Caki2 (cell line): ENCODE measurements at places on chromosomes 13 and 19. TPM values are rescaled to one million over a fixed set of nuclear protein-coding genes. Genes with fewer than 3 reads are reported as not detected.

The ZNF541 gene
- total RNA-seq = not detected in 2 replicates

The BEST2 gene
- total RNA-seq = not detected in 2 replicates

The MISP3 gene
- 2.5 and 2.7 TPM in 2 replicates for total RNA-seq

The FCER2 gene
- not detected in 2 replicates for total RNA-seq

- no peak for DNase-seq
These were observed 1.1 kb upstream of the MVB12A start for GRCh38 chr19:17418710-17419109.

GRCh38 chr13:23146811-23147625 lies 33.8 kb upstream of the SGCG start:
- DNase-seq = no peak

DNA sequence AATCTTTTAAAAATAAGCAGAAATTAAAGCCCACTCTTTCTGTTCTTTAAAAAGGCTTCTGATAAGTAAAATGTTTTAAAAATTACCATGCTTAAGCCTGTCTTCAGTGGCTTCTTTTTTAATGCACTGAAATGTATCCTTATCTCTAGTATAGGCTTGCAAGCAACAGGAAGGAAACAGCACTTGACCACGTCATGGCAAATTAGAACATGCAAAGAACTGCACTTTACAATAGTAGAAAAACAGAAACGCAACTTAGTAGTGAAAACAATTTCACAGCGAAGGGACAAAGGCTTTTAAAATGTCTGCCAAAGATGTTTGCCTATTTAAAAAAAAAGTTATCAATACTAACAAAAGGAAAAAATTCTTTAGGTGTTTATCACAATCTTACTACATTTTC lies 36.3 kb downstream of the ELF1 start:
- DNase-seq = no peak

DNA sequence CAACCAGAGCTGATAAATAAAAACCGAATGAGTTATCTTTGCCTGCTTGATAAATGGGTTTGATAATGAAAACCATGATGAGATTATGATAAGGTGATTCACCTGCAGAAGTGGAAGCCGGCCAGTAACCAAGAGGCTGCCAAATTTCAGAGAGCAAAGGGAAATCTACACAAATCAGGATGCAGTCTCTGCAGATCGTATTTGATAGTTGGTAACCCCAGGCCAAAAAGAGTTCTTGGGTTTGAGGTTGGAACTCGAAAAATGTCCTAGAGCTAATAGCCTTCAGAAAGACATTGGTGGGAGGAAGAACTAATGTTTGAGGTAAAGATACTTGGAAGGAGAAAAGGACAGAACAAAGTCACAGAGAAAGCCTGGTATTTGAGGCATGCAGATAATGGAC lies 9.6 kb upstream of the LATS2 start:
- no peak for DNase-seq

GRCh38 chr13:80048802-80049201 lies 292.1 kb downstream of the SPRY2 start:
- DNase-seq = peak; percentile 77

DNA sequence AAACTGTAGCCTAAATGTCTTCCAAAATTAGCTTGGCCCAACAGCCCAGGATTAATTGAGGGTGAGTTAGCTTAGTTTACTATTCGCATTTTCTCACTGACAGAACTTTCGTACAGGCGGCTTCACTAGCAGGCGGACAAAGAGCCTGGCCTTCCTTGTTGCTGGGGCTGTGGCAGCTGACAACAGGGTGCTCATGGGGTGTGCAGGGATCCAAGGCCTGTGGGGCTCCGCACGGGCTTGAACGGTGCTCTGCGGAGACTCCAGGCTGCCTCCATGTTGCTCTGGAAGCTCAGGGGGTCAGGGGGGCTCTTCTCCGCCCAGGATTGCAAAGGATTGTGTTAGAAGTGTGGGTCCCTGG lies 36.3 kb upstream of the DPRX start:
- DNase-seq = no peak

GRCh38 chr13:73955977-73956500 lies 178.2 kb downstream of the KLF12 start:
- no peak for DNase-seq

DNA sequence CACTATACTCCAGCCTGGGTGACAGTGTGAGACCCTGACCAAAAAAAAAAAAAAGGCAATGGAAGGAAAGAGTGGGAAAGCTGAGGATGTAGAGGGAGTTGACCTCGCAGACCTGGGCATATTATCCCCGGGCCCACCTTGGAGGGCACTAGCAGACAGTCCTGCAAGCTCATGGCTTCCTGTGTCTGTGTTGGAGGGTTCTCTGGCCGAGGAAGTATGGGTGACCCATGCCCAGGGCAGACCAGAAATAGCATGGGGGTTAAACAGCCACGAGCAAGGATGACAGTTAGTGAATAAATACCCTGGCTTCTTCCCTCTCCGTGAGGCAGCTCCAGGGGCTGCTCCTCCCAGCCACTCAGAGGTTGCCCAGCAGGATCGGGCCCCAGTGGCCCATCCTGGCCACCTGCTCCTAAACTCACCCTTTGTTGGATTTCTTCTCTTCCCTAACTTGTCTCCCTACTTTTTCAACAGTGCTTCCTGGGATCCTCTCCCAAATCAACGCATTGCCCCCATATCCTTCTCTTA lies 485.8 kb downstream of the ZNF536 start:
- no peak for DNase-seq
